Activated naive CD4-positive, alpha-beta T cell treated with anti-CD3 and anti-CD28 coated beads for 36 hours (primary cell): ENCODE measurements at places on chromosomes 5 and 9. TPM values are rescaled to one million over a fixed set of nuclear protein-coding genes. Genes with fewer than 3 reads are reported as not detected.

- peaks cover 2% of the 10 kb centered on the region for H3K36me3 ChIP-seq
- DNase-seq = no peak
- no peaks in the 10 kb centered on the region for H3K27me3 ChIP-seq
- H3K27ac ChIP-seq = no peak overlapping the region
- peaks cover 7% of the 10 kb centered on the region for H3K4me1 ChIP-seq
- H3K4me3 ChIP-seq = no peak overlapping the region
Measured at GRCh38 chr9:15317836-15318235, 10.8 kb upstream of the TTC39B start.

DNA sequence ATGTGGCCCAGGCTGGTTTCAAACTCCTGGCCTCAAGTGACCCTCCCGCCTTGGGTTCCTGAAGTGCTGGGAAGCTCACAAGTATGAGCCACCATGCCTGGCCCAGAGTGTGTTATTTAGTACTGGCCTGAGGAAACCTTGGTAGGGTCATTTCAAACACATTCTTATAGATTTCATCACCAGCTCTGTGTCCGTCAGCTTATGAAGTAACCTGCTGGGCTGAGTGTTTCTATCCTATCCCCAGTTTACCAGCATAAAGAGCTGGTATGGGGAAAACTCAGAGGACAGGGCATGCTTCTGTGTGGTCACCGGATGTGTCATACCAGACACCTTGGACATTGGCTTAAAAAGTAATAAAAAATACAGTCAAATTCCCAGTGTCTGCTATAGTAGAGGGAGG lies 45.3 kb downstream of the PTPN3 start:
- DNase-seq = no peak
- H3K4me1 ChIP-seq = peaks cover 6% of the 10 kb centered on the region
- H3K27ac ChIP-seq = no peak overlapping the region

DNA sequence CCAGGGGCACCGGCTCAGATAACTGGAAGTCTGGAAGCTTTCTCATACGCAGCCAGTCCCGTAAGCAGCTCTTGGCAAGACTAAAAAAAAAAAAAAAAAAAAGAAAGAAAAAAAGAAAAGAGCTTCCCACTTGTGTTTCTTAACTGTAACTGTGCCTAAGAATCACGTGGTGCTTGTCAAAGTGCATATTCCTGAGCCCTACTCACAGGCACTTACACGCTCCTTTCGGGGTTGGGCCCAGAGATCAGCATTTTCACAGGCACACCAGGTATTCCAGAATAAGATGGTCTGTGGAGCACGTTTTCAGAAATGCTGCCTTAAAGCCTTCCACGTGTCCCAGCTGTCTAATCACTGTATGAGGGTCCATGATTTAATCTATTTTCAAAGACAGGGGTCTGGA lies 22.6 kb upstream of the SH3GL2 start:
- no peak overlapping the region for H3K27ac ChIP-seq
- no peaks in the 10 kb centered on the region for H3K27me3 ChIP-seq
- H3K4me3 ChIP-seq = no peak overlapping the region

GRCh38 chr5:44943647-44944046 lies 134.9 kb downstream of the MRPS30 start:
- no peaks in the 10 kb centered on the region for H3K27me3 ChIP-seq
- no peak overlapping the region for H3K4me3 ChIP-seq
- no peak for DNase-seq
- no peaks in the 10 kb centered on the region for H3K36me3 ChIP-seq
- no peak overlapping the region for H3K27ac ChIP-seq
- peaks cover 10% of the 10 kb centered on the region for H3K4me1 ChIP-seq

DNA sequence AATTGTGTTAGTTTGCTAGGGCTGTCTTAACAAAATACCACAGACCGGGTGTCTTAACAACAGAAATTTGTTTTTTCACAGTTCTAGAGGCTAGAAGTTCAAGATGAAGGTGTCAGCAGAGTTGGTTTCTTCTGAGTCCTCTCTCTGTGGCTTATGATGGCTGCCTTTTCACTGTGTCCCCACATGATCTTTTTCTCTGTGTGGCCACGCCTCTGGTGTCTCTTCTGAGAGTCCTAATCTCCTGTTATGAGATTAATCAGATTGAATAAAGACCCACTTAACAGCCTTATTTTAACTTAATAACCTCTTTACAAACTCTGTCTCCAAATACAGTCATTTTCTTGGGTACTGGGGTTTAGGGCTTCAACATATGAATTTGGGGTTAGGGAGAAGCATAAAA lies 561.1 kb downstream of the NR2F1-AS1 start:
- no peaks in the 10 kb centered on the region for H3K36me3 ChIP-seq
- no peaks in the 10 kb centered on the region for H3K27me3 ChIP-seq
- DNase-seq = no peak
- H3K4me1 ChIP-seq = no peaks in the 10 kb centered on the region
- no peak overlapping the region for H3K4me3 ChIP-seq

- H3K4me1 ChIP-seq = peaks cover 2% of the 10 kb centered on the region
- no peak overlapping the region for H3K4me3 ChIP-seq
- H3K27ac ChIP-seq = no peak overlapping the region
- H3K36me3 ChIP-seq = no peaks in the 10 kb centered on the region
Measured at GRCh38 chr5:127858116-127858784, 155.1 kb downstream of the CCDC192 start.

- DNase-seq = no peak
- peaks cover 58% of the 10 kb centered on the region for H3K27me3 ChIP-seq
- H3K4me1 ChIP-seq = peaks cover 3% of the 10 kb centered on the region
- H3K27ac ChIP-seq = no peak overlapping the region
- no peaks in the 10 kb centered on the region for H3K36me3 ChIP-seq
Measured at GRCh38 chr9:98706651-98707165, 2.0 kb downstream of the GABBR2 start.

GRCh38 chr9:11323457-11323856 lies 710.7 kb upstream of the PTPRD start:
- no peaks in the 10 kb centered on the region for H3K36me3 ChIP-seq
- no peak overlapping the region for H3K4me3 ChIP-seq
- no peaks in the 10 kb centered on the region for H3K27me3 ChIP-seq

DNA sequence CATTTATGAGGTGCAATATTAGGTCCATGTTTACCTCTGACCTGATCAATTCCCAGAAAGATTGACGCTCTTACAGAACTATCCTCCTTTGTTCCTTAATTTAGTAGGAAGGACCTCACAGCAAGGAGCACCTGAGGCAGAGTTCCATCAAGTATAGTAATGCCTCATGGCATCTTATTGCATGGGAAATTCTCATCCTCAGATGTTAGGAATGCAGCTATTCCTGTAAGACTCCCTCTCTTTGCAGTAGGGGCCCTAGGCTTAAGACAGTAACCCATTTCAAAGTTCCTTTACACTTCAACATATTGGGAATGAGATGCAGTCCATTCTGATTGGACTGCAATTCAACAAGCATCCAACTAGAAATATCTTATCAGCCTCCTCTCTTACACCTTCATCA lies 69.8 kb downstream of the SLCO4C1 start:
- no peaks in the 10 kb centered on the region for H3K27me3 ChIP-seq
- H3K27ac ChIP-seq = no peak overlapping the region
- H3K4me3 ChIP-seq = no peak overlapping the region

The FCN2 gene
- total RNA-seq = not detected

The DIAPH1 gene
- 165 TPM for total RNA-seq
